ENCODE measurements at places on chromosomes 4 and X. TPM values are rescaled to one million over a fixed set of nuclear protein-coding genes. Genes with fewer than 3 reads are reported as not detected.

DNA sequence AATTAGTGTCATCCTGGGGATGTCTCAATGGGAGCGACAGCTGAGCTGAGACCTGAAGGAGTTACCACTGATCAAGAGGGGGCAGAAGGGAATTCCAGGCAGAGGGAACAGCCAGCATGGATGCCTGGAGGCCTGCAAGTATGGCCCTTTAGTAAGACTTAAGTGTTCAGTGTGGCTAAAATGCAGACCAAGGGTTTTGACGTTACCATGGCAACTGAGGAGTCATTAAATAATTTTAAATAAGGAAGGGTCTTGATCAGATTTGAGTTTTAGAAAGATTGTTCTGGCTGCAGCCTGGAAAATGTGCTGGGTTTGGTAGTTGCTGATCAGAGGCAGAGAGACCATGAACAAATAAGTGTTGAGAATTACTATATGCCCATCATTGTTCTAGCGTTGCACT lies 285.5 kb downstream of the USP46 start:
- H3K4me1 ChIP-seq, result no peaks in the 10 kb centered on the region
- H3K4me3 ChIP-seq, result no peak overlapping the region
- no peak for DNase-seq
- H3K27ac ChIP-seq, result no peak overlapping the region
- H3K27me3 ChIP-seq, result peaks cover 15% of the 10 kb centered on the region

- H3K27me3 ChIP-seq, result no peaks in the 10 kb centered on the region
- no peak for DNase-seq
- H3K36me3 ChIP-seq, result peaks cover 55% of the 10 kb centered on the region
Observed at GRCh38 chr4:6878451-6879059, 31.1 kb upstream of the TBC1D14 start.

DNA sequence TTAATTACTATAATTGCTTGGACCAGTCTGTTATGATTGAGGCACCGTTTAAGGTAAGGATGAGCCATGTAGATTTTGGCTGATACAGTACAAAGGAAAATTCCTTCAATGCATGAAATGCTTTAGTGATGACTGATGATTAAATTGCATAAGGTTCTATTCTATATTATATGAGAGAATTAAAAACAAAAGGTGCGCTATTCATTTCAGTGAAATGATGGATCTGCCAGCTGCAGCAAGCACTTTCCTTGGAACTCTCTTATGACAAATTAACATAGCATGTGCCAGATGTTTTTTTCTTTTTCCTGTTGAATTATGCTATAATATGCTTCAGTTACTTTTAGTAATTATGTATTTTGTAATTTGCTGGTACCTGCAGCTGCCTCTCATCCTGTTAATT lies 98.5 kb downstream of the JADE1 start:
- no peaks in the 10 kb centered on the region for H3K27me3 ChIP-seq
- no peak for DNase-seq
- H3K36me3 ChIP-seq, result no peaks in the 10 kb centered on the region
- no peak overlapping the region for H3K4me3 ChIP-seq
- no peak overlapping the region for H3K27ac ChIP-seq

DNA sequence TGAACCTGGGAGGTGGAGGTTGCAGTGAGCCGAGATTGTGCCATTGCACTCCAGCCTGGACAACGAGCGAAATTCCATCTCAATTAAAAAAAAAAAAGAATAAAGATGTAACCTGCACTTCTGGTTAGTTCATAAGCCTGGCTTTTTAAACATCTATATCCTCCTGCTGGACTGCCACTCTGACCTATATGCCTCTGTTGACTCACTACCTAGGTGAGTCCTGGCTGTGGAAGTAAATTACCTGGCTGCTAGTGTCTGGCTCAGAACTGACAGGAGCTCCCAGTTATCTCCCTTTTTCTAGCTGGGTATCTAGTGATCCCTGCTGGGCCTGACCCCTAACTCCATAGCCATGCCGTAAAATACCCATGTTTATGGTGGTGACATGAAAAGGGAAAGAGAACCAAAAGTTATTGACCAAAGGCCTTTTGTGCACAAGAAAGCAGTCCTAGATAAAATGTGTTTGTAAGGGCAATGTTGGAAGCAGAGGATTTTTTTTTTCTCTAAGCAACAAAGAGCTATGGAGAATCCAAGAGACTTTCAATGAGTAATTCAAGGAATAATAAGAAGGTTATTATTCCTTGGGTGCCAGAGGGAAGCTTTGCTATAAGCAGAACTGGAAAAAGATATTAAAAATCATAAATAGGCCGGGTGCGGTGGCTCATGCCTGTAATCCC lies 10.4 kb upstream of the G3BP2 start:
- no peaks in the 10 kb centered on the region for H3K27me3 ChIP-seq
- H3K4me3 ChIP-seq, result no peak overlapping the region
- no peak for DNase-seq
- H3K36me3 ChIP-seq, result no peaks in the 10 kb centered on the region

GRCh38 chr4:154044742-154045485 lies 256.0 kb upstream of the SFRP2 start:
- H3K27me3 ChIP-seq, result no peaks in the 10 kb centered on the region
- no peaks in the 10 kb centered on the region for H3K36me3 ChIP-seq
- no peak overlapping the region for H3K27ac ChIP-seq
- no peak overlapping the region for H3K4me3 ChIP-seq
- DNase-seq, result no peak
- no peaks in the 10 kb centered on the region for H3K4me1 ChIP-seq

The UGT2B11 gene
- total RNA-seq, result not detected

The PARM1 gene
- total RNA-seq, result under 0.01 TPM

The GNRHR gene
- total RNA-seq, result not detected

The TEX13D gene
- not detected for total RNA-seq

The MAGEA2B gene
- total RNA-seq, result not detected
